ENCODE measurements at places on chromosomes 2 and 18.

GRCh38 chr2:229714080-229714735 lies at the start of gene DNER:
Gene DNER, minus strand, starts transcription at chr2:229714555. Its CDS starts 132 bp downstream, at chr2:229714423.
- DNase-seq: peak; percentile 48

GRCh38 chr2:64829525-64829924 lies 159.7 kb upstream of the SLC1A4 start:
- DNase-seq: no peak

GRCh38 chr2:163345795-163346573 lies 389.8 kb downstream of the FIGN start:
- no peak for DNase-seq

GRCh38 chr2:46306330-46306751 lies 9.1 kb downstream of the EPAS1 start:
- no peak for DNase-seq

DNA sequence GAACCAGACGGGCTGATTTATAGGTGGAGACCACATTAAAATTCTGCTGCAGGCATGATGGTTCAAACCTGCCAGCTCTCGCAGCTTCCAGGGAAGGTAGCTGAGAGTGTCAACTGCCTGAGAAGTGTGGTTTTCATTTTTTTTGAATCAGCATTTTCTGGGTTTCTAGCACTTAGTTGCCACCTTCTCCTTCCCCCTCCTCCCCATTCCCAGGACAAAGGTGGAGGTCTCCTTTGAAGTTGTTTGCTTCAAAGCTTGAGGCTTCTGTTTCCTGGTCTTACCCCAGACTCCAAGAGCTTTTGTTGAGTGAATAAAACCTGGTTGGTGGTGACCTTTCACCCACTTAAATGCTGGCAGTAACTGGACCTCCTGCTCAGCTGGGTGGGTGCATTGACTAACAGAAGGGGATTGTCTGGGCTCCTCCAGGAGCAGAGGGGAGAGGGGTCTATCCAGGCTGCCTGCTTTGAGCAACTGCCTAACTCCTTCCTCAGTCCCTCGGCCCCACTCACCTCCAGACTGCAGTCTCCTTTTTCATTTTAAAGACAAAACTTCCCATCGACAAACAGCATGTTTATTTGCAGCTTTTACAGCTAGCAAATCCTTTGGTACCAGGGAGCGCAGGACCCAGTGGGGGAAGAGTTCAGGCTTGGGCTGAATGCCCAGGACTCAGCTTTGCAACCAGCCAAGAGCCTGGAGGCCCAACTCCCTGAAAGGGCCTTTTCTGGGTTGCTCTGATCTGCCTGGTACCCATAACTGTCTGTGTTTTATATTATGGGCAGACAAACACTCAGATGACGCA lies 3.5 kb downstream of the RHOB start:
- no peak for DNase-seq

DNA sequence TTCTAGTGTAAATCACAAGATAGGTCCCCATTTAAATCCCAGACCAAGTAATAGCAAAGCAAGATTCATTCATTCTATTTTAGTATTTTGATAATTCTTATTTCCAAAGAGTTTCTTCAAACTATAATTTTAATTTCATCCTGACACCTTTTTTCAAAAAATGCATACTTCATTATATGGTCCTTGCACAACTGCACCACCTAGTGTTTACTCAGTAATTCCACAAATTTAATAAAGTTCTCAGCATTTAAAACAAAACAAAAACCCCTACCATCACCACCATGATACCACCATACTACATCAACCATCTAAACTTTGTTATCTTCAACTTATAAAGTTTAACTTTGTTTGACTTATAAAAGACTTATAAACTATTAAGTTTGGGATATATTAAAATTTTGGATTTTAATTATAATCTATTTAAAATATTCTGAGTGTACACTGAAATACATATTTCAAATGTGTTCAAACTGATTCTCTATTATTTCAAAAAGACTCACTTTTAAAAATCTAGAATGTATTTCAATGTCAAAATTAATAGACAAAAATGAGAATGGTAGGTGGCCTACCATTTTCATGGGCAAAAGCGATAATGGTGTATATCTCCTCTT lies 44.2 kb downstream of the WDPCP start:
- no peak for DNase-seq

- no peak for DNase-seq
Observed at GRCh38 chr2:198917926-198918720, 539.6 kb downstream of the SATB2 start.

All from activated CD4-positive, alpha-beta T cell treated with anti-CD3 and anti-CD28 coated beads for 24 hours (primary cell).